Stimulated activated CD4-positive, alpha-beta T cell treated with anti-CD3 and anti-CD28 coated beads, Interleukin-2, amount 100 ng/mL, for 24 hours (primary cell): ENCODE measurements at places on chromosomes 1 and 21.

- no peak for DNase-seq
These were observed 103.8 kb upstream of the ARHGEF16 start for GRCh38 chr1:3350506-3351261.

DNA sequence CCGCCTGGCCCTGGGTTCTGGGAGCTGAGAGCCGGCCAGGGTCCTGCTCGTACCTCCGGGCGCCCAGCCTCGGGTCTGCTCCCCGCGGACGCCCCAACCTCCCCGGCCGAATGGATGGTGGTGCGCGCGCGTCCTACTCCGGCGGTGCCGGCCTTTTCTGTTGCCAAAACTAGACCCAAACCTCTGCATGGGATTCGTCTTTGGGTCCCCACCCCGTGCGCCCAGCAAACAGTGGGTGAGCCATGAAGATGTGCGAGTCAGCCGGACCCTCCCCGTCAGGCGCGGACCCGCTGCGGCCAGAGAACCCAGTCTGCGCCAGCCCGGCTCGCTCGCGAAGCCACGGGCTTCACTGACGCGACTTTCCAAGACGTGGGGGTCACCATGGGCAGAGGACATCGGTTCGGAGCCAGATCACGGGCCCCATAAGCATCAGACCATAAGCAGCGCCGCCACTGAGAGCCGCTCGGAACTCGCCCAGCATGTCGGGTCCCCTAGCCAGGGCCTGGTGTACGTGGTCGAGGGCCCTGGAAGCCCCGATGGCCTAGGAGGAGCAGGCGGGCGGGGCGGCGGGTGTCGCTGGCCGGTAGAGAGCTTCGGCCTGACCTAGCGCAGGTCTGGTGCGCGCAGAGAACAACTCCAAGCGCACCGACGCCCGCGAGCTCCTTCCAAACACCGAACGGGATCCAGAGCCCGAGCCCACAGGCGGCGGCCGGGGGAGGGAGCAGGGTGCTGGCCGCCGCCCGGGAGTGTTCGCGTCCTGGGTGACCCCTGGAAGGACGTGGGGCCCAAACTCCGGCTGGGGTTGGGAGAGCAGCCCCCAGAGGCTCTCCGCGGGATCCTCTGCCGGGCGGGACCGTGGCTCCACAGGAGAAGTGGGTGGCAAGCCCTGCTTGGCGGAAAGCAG, 1.0 kb upstream of the TP73 start:
- DNase-seq: no peak

GRCh38 chr1:111151838-111152237, 11.8 kb downstream of the CEPT1 start:
- no peak for DNase-seq

DNA sequence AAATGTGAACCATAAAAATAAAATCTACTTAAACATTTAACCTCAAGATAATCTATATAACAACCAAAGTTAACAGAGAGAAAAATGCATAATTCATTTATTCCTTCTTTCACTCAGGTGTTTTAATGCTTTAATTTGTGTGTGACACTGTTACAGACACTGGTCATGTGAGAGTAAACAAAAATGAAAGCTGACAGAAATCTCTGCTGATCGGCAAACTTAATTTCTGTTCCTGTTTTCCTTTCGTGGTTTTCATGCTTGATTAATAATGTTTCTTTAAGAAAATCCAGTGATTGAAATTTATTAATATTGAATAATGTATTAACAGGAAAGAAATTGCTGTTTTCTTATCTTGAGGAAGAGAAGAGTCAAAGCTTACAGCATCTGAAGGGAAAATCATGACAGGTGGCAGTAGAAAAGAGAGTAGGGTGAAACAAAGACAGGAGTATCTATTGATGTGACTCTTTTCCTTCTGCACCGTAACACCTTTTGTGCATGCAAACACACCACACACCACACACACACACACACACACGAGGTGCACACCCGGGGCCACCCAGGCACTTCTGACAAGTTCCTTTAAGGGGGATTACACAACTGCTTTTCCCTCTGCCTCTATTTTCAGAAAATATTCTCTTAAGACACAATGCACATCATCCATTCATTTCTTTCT, 1.6 kb downstream of the OR2AK2 start:
- no peak for DNase-seq

DNA sequence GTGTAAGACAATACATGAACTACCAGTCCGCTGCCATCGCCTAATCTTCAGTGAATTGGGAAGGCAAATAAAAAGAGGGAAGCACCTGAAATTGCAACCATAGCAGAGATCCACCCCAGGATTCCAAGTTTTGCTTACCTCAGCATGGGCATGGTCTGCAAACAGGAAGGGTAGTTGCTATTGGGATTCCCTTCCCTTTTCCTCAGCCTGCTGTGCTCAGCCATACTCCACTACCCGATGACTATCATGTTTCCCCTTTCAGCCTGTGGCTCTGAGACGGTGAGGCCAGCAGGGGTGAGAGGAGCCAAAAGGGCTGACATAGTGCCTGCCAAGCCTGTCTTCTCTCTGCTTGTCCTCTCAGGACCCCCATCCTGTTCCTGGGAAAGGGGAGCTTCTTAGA, 64.2 kb downstream of the GPR137B start:
- DNase-seq: no peak

- no peak for DNase-seq
These were observed 363.7 kb downstream of the SETD4 start for GRCh38 chr21:35696644-35697043.

GRCh38 chr1:12692967-12693782, 22.7 kb upstream of the AADACL3 start:
- no peak for DNase-seq

DNA sequence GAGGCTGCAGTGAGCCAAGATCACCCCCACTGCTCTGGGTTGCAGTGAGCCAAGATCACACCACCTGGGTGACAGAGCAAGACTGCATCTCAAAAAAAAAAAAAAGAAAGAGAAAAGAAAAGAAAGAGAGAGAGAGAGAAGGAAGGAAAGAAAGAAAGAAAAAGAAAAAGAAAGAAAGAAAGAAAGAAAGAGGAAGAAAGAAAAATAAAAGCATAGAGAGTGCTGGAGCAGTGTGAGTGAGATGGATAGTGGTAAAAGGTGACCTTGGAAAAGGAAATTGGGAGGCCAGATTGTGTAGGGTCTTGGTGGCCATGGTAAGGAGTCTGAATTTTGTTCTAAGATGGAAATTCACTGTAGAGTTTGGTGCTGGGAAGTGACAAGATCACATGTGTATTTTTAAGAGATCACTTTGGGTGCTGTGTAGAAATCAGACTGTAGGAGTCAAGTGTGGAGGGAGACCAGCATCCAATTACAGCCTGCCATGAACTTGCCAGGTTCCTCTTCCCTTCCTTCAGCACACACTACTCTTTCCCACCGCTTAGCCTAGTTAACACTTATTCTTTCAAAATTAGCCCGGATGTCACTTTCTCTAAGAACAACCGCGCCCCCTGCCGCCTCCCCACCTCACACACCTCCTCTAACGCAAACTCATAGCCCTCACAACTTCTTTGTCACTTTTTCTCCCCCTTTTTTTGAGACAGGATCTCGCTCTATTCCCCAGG, 17.9 kb downstream of the MTX1 start:
- peak; percentile 83 for DNase-seq

GRCh38 chr1:166182281-166182680, 15.5 kb upstream of the FAM78B start:
- no peak for DNase-seq

- DNase-seq: no peak
These were observed 760.0 kb upstream of the PRMT6 start for GRCh38 chr1:106296431-106296830.

DNA sequence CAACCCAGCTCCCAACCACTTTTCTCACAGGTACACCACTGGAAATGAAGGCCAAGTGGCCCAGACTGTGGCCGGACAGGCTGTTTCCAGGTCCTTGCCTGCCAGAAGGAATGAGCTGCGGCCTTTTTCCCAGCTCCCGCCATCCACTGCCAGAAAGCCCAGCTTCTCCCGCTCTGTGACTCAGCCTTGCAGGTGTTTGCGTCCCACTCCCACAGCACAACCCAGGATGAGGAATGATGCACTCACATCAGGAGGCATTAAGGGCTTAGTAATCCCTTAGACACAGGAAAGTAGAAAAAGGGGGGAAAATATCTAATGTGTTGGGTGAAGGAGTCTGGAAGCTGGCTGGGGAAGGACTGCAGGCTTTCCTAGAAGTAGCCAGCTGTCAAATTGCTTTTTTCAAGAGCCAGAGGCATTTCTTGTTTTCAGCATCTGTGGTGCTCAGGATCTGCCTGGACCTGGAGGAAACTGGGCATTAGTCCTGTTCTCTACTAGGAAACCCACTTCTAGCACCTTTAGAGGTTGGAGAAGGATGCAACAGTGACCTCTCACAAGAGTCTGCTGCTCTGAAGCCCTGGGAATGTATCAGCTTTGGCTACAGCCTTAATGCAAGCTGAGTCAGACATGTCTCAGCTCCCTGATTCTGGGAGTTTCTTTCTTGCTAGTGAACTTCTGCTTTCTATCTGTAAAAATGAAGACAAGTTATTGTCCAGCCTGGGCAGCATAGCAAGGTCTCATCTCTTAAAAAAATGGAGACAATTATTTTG, 13.2 kb upstream of the MAP1LC3C start:
- no peak for DNase-seq

GRCh38 chr1:88296642-88297041, 387.4 kb upstream of the PKN2 start:
- no peak for DNase-seq

DNA sequence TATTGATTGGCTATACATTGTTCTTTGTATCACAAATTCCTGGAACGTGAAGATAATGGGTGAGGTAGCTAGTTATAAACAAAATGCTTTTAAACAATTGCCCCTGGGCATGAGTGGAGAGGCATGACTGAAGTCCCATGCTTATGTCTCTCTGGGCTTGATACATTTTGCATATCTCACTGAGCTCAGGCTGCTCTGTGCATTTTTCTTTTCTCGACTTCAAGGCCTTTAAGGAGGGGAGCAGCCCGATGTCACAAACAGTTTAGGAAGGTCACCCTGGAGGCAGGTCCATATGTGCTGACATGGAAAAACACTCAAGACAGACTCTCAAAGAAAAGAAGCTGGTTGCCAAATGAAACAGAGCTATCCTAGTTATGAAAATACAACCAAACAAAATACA, 80.1 kb upstream of the PUM1 start:
- no peak for DNase-seq

- no peak for DNase-seq
These were observed 206.6 kb downstream of the DSCAM start for GRCh38 chr21:40640266-40640789.

GRCh38 chr1:3441880-3442279, 12.6 kb upstream of the ARHGEF16 start:
- DNase-seq: no peak

- no peak for DNase-seq
These were observed 2.6 kb upstream of the PADI2 start for GRCh38 chr1:17121881-17122280.

DNA sequence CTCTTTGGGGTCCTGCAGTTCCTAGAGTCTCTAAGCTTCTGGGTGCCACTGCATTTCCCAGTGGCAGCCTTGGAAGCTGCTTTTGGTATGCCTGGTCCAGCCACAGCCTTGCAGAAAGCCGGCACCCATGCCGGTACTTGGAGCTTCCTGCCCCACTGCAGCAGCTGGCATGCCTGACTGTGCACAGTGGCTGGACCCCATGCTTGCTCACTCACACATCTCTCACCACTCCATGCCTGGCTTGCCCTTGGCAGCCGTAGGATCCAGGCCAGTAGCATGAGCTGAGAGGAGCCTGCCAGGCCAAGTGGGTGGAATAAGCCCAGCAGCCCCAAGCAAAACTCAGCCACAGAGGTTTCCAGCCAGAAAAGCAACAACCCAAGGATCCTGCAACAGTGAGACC, 20.3 kb upstream of the FNBP1L start:
- DNase-seq: no peak

DNA sequence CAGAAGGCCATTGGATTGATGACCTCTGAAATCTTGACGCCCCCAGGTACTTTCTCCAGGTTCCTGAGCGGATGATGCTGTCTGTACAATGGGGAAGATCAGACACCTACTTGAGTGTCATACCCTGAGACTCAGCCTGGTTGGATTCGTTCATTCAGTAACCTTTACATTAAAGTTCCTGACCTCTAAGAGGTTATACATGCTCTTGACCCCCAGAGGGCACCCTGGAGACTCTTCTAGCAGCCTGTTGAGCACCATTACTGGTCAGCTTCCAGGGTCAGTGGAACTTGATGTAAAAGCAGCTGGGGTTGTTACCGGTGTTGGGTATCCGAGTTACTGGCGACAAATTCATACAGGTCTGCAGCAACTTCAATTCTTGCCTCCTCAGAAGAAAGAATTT, 114.3 kb upstream of the ZNF678 start:
- peak; percentile 28 for DNase-seq

DNA sequence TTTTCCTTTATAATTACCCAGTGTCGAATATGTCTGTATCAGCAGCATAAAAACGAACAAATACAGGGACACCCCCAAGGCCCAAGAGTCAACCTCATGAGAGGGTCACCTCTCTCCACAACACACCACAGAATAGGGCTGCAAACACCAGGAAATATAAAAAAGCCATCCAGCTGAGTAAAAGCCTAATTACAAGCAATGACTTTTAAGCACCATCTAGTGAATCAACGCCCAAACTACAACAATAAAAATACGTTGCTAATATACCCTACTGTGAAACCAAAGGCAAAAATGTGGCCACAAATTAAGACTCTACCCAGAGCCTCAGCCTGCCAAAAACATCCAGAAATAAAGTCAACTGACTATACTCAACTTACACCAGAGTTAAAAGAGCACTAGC, 817.9 kb upstream of the NEGR1 start:
- no peak for DNase-seq

DNA sequence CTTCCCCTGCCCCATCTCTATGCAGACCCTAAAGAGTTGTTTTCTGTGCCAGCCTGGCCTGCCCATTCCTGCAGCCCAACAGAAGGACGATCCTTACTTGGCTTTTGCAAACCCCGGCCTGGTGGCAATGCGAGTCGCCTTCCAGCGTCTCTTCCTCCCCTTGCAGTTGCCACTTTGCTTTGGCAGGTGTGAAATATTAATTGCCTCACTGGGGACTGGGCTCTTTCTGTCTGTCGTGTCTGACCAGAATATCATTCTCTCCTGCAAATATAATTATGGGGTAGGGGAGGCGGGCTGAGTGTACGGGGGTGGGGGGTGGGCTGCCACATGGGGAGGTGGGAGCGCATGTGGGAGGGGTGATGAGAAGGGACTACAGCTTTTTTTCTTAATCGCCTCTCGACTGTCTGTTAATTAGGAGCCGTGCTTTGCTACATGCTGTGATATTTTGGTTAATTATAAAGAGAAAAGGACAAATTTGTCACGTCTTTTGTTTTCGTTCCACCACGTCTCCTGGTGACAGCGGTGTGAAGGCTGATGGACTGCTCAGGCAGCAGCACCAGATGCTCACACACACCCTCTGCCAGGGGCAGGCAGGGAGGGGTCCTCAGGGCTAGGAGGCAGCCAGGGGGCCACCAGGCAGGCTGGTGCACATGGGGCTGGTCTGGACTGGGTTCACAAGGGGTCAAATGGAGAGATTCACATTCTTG, 80.1 kb upstream of the CD34 start:
- DNase-seq: no peak
